ENCODE measurements at places on chromosomes 5 and 9.

DNA sequence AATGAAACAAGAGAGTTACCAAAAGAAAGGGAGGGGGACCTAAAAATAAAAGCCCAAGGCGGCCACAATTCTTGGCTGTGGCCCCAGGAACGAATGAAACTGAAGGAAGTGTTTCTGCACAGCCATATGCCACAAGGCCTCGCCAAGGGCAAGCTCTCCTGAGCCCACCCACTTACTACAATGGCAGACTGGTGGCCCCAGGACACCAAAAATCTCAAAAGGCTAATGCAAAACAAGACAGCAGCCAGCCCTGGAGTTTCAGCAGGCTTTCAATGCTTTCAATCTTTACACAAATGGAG is 4.0 kb downstream of the CAMSAP1 start:
- DNase-seq: no peak

- no peak for DNase-seq
These were observed 234.1 kb upstream of the ANKRD55 start for GRCh38 chr5:56467176-56467717.

GRCh38 chr9:106350777-106351176 is 512.2 kb upstream of the ZNF462 start:
- DNase-seq: no peak

GRCh38 chr5:99019254-99019653 is 90.4 kb upstream of the CHD1 start:
- DNase-seq: no peak

DNA sequence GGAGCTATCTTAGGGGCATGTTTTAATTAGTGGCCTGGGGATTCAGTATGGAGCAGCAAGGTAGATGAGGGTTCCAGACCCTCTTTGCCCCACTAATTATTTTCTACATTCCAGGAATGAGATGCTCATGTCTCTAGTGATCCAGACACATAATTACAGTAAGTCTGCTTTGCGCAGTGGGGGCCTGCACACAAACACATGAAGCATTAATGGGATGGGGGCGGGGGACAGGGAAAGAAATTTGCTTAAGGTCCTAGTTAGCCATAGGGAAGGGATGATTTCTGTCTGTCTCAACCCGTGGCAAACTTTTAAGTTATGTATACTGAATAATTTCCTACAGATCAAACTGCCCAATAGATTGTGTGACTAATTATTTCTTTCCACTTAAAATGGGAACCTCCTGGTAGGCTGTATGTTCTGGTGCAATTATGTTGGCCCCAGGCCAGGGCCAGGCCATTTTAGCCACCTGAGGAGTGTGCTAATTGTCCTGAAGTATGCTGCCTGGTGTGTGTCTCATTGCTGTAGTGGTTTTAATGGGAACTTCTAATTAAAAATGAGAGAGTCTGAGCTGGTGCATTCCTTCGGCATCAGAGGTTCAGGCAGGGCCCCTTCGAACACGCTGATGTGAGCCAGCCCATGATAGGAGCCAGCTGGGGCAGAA is 134.4 kb downstream of the PTTG1 start:
- no peak for DNase-seq

- DNase-seq: no peak
These were observed 139.5 kb downstream of the MUSK start for GRCh38 chr9:110807956-110808598.

GRCh38 chr9:124716808-124717207 is 54.3 kb downstream of the NR6A1 start:
- DNase-seq: no peak

DNA sequence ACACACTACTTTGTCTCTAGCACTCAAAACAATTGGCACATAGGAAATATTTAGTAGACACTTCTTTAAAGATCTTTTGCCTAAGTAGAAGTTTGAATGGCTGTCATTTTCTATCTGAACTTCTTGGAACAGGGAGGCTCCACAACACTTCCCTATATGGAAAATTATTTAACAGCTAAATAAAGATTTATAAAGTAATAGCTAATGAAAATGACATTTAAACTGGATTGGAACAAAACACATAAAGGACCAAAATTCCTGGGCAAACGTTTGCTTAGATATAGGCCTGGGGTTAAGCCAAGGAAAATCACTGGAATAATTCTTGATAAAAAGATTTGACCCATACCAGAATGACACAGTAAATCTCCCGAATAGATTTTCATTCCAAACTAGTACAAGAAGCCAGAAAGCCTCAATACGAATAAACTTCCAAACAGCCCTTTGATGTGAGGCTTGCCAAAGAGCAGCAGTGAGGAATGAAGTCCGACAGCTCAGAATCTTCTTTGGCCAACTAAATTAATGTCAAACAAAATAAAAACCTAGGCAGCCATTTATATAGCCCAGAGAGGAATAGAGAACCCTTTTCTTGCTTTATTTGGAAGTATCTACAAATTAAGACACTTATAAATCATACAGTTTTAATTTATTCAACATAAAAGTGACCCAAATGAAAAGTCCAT is 20.3 kb upstream of the RNF180 start:
- no peak for DNase-seq

DNA sequence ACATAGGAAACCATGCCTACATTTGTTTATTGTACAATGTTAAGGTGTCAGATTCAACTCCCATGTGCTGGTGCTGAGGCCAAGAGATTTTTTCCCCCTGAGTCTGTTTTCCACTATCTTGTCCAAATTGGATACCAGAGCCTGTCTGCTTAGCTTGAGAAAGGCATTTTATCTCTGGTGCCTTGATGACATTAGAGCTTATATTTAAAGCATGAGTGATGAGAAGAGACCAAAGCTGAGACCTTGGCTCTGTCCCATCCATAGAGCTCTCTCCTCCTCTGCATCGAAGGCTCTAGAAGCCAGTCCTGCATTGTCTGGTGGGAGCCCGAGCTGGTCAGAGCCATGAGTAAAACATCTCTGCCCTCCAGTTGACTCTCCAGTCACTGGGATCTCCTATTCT is 10.4 kb upstream of the PPP2CA start:
- DNase-seq: no peak

DNA sequence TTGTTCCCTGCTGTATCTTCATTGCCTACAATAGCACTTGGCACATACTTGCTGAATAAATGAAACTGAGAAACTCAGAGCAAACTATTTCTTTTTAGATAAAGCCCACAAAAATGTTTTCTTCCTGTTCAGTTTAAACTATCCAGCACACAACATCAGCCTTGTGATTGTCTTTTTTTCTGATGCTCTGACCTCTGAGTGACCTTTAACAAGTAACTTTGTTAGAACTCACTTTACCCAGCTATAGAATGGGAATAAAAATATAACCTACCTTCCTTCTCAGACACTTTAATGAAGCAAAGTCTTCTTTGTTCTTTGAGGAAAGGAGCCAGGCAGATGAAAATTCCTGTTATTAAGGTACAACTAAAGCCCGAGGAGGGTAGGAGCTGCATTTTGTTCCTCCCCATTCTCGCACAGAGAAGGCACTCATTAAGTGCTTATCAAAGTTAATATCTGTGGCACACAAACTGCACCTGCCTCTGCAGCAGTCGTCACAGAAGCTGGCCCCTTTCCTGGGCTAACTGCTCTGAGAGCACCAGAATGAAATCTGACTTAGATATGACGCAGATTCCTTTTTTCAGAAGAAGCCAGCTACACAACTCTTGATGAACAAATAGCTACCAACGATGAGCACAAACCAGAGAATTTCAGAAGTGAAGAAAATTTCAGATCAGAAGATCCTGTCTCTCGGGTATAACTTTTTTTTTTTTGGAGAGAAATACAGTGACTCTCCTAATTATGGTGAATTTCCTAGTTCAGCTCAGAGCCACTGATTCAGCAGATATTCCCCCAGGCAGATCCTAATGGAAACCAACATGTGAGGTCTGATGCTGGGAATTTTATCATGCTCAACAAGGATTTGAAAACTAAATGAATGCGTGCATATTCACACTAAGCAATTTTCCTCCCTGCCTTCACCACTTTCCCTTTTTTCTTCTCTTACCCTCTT is 31.0 kb upstream of the NR3C1 start:
- peak; percentile 73 for DNase-seq

- DNase-seq: no peak
These were observed 137.9 kb downstream of the TMEM38B start for GRCh38 chr9:105832096-105832710.

DNA sequence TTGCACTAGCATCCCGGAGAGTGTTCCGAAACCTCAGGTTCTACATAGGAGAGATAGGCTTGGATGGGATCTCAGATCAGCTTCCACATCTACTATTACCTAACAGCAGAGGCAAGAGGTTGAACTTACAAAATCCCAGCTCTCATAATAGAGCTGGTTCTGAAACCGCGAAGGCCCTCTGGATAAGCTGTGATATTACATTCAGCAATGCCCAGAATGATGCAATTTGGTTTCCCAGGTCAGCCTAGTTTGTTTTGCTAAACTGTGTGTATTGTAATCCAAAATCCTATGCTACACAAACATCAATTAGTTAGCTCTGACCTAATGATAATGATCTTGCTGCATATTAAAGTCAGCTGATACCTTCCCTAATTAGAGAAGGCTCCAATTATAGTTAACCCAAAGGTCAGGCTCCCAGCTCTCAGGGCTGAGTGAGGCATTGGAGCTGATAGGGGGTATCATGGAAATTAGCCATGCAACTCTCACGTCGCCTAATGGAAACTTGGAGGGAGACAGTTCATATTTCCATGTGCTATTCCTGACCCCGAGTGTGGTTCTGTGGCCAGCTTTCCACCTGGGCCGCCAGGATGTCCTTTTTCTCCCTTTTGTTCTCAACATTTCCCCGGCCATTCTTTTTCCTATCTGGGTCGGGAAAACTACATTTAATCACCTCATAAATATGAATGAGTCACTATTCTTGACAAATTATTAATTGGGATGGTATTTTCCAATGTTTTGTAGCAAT is 278.4 kb upstream of the IRX1 start:
- no peak for DNase-seq

- no peak for DNase-seq
These were observed 62.0 kb upstream of the CACNA1B start for GRCh38 chr9:137815256-137816255.

DNA sequence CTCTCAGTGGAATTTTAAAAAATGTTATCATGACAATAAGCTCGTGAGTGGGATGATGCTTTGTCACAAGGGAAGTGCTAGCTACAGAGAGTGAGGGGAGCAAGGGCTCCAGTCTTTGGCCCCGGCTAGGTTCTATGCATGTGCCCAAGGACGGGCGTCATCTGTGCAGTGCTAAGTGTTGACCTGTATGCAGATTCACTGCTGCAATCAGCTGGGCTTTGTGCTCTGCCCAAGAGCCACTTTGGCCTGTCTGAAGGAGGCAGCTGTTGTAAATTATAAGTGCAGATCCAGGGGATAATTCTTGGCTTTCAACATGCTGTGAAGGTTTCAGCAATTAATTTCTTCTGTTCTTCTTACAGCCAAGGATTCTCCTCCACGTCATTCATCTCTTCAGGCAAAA is 268.6 kb downstream of the PSAT1 start:
- DNase-seq: no peak

- no peak for DNase-seq
These were observed 21.4 kb upstream of the ANXA6 start for GRCh38 chr5:151178777-151179488.

GRCh38 chr9:126983767-126984166 is 69.2 kb downstream of the RALGPS1 start:
- DNase-seq: no peak
